ENCODE measurements at places on chromosomes 12 and 14.

DNA sequence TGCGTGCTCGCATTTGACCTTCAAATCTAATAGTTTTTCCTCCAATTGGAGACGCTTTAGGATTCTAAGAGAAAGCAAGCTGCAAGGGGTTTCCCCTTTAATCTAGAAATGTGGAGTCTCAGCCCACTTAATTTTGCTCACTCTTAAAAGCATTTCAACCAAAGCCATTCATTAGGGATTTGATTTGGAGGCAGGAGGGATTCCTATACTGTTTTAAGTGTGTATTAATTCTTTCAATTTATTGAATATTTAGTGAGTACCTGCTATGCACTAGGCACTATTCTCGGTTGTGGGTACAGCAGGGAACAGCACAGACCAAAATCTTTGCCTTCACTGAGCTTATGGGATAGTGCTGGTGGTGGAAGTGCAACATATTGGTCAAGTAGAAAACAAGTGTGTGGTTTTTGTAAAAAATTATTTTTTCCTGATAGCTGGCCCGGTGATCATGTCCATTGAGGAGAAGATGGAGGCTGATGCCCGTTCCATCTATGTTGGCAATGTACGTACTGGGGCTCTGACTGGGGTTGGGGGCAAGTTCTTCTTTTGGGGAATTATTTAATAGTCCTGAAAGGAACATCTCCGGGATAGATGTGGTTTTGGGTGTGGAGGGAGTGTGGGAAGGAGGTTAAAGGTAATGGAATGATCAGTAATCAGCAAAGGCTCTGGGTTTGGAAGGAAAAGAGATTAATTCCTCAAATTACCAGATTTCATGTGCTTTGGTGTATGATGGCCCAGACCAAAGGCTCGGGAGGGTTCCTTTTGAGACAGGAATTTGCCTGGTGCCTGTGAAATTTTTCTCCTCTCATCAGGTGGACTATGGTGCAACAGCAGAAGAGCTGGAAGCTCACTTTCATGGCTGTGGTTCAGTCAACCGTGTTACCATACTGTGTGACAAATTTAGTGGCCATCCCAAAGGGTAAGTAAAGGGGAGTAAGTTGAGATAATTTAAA lies 1.6 kb downstream of the PABPN1 start:
- no peak for DNase-seq

DNA sequence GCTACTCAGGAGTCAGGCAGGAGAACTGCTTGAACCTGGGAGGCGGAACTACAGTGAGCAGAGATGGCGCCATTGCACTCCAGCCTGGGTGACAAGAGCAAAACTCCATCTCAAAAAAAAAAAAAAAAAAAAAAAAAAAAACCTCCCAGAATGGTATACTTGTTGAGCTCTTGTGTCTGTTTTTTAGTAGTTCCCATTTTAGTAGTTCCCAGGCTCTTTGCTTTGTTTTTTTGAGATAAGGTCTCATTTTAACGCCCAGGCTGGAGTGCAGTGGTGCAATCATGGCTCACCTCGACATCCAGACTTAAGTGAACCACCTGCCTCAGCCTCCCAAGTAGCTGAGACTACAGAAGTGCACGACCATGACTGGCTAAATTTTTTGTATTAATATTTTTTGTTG lies 13.4 kb downstream of the ATXN2 start:
- no peak for DNase-seq

GRCh38 chr12:68851592-68852306 lies 43.8 kb downstream of the MDM2 start:
- no peak for DNase-seq

- DNase-seq, result no peak
Observed at GRCh38 chr14:98085751-98086150, 1186.2 kb downstream of the BCL11B start.

DNA sequence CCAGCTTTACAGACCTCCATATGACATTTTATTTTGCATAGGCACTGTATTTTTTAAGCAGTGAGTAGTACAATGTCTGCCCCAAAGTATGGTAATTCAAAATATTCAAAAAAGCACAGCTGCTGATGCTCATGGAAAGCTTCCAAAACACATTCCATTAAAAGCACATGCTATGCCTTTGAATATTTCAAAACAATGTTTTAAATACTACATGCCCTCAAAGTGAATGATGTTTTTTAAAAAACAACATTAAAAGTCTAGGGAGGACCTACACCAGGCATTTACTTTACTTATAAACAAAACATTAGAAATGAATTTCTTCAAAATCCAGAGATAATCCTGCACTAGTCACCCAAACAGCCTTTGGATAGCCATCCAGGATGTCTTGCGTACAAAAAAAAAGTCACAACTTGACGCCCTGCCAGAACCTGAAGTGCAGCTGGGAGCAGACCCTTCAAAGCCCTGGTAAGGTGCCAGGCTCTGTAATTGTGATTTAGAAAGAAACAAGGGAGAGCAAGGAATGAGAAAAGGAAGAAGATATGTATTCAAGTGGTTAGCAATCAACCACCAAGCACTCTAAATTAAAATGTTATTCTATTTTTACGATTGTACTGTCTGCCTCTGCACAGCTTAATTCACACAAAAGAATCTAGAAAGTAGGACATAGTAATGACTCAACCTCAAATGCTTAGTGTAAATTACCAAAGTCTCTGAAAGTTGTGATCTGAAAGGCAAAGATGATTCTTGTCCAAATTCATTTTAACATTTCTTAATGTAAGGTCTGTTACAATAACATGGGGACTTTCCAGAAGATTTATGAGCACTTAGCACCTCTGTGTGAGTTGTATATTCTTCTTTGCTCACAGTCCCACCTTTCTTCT lies 31.9 kb downstream of the CEP83 start:
- DNase-seq, result peak; percentile 39

DNA sequence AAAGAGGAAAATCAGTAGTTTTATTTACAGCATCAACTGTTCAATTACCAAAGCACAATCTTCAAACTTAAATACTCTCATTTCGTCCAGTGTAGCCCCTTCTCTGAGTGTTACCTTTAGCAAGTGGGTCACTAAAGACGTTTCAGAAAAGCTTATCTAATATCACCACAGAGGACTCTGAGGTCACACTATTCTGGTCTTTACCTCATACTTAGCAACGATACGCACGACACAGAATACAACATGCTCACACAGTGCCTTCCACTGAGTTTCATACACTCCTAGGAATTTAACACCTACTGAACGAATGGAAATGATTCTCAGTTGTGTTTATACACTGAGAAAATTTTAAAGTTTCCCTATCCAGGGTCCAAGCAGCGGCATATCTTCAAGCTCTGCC lies 2.0 kb downstream of the SYT10 start:
- no peak for DNase-seq
